ENCODE measurements at places on chromosomes 13 and 19.
A peak's percentile ranks its signal among the peaks of the same experiment; 100 is the strongest.

DNA sequence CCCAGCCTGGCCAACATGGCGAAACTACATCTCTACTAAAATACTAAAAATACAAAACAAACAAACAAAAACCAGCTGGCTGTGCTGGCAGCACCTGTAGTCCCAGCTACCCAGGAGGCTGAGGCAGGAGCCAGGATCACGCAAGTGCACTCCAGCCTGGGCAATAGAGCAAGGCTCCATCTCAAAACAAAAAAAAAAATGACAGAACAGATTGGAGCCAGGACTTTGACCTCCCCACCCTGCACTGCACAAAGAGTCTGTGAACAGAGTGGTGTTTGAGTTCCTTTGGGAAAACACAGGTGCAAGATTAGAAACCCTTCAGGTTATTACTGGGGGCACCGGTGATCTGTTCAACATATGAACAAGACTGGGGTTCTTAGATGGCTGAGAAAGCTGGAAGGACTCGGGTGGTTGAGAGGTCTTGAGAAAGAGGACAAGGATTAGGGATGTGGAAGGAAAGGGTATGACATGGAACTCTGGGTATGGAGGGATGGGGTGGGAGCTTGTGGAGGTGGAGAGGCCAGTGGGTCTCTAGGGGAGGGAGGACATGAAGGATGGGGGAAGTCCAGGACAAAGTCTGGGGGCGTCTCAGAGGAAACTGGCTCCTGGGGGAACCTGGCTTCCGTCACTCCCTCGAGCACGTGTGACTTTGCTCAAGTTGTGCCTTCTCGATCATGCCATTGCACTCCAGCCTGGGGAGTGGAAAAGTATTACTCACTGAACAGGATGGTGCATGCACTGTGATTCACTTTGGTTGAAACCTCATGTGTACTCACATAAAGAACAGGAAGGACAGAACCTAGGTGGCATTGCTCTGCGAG is 25.9 kb downstream of the RCN3 start:
- DNase-seq = peak; percentile 39

GRCh38 chr13:46492946-46493345 is 60.0 kb upstream of the LRCH1 start:
- no peak for DNase-seq

- DNase-seq = no peak
These were observed 755.0 kb downstream of the DIAPH3 start for GRCh38 chr13:59408738-59409137.

DNA sequence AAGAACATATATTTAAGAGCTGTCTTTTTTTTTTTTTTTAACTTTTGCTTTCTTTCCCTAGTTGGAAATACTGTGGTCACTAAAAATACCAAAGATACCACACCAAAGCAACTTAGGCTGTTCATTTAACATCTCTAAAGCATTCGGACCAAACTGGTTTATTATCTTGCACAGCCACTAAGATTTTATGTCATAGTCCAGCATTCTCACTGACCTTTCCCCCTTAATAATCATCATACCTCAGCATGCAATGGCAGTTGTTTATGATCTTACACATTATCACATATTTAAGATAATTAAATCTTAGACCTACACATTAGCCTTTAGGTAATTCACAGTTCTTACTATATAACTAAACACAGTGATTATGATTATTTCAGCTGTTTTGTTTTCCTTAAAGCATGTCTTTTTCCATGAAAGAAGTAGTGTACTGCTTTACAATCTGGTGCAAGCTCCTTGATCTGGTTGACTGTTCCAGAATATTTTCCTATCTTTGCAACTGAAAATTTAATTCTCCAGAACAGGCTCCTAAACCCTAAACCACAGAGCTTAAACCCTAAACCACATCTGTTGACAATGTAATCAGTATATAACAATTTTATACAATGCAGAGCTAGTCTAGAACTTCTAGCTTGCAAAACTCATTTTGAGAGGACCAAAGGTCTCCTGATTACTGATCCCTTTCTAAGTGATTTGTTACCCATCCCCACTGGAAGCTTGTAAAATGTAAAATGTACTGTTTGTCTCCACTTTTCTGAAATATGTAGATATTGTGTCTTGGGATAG is 74.2 kb downstream of the CDK8 start:
- no peak for DNase-seq

DNA sequence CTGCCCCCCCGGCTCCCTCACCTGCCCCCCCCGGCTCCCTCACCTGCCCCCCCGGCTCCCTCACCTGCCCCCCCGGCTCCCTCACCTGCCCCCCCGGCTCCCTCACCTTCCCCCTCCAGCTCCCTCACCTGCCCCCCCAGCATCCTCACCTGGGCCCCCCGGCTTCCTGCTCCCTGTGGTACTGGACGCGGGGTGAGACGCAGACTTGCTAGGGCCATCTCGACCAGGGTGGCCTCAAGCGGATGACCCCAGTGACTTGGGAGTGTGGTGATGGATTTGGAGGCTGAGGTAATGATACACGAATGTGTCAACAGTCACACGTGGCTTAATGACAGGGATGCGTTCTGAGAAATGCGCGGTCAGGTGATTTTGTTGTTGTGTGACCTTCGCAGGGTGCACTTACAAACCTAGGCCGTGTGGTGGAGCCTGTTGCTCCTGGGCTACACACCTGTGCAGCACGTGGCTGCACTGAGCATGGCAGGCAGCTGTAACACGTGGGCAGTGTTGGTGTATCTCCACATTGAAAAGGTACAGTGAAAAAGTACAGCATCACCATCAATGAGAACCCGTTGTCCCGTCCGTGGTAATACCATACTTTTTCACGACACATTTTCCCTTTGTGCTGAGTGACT is 197.8 kb downstream of the TEX29 start:
- DNase-seq = no peak

Measured in stimulated activated CD4-positive, alpha-beta T cell treated with anti-CD3 and anti-CD28 coated beads, Interleukin-1b, Interleukin-23, amount 100 ng/mL, for 1 hour (primary cell).